ENCODE measurements at places on chromosomes 1 and 21.

GRCh38 chr1:231665101-231665500 is 38.5 kb downstream of the DISC1 start:
- no peak for DNase-seq

- DNase-seq: no peak
Observed at GRCh38 chr1:192003295-192004077, 154.8 kb upstream of the RGS18 start.

GRCh38 chr21:36004441-36004840 is 55.9 kb downstream of the SETD4 start:
- no peak for DNase-seq

DNA sequence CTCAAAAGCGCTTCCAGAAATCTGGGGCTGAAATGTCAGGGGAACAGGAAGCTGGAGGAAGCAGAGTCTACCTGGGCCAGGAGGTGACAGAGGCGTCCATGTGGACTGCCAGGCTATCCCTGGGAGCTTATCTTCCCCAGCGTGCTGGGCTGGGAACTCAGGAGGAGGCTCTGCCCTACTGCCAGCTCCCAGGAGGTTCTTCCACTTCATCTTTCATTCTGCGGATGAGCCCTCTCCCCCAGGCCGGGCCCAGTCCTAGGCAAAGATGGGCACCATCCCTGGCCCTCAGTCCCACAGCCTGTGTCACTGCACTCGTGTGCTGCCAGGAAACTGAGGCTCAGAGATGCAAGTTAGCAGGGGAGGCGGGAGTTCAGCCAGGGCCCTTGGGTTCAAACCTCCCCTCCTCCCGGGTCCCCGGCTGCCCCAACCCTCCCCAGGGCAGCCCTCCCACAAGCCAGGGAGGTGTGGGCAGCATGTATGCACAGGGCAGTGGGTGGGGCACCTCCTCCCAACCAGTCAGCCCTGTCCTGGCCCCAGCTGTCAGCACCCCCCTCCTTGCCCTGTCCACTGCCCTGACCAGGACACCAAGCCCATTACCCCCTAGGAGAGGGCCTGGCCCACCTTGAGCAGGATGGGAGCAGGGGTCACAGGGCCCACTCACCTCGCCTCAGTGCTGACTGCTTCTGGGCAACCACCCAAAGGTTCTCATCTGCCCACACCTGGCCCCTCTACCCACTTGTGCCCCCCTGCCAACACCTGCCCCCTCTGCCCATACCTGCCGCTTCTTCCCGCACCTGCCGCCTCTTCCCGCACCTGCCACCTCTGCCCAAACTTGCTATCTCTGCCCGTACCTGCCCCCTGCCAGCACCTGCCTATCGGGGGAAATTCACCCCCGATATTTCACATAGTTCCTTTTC is 226.0 kb downstream of the NPHP4 start:
- no peak for DNase-seq

- DNase-seq: no peak
Observed at GRCh38 chr1:194369060-194369459, 1182.6 kb upstream of the B3GALT2 start.

DNA sequence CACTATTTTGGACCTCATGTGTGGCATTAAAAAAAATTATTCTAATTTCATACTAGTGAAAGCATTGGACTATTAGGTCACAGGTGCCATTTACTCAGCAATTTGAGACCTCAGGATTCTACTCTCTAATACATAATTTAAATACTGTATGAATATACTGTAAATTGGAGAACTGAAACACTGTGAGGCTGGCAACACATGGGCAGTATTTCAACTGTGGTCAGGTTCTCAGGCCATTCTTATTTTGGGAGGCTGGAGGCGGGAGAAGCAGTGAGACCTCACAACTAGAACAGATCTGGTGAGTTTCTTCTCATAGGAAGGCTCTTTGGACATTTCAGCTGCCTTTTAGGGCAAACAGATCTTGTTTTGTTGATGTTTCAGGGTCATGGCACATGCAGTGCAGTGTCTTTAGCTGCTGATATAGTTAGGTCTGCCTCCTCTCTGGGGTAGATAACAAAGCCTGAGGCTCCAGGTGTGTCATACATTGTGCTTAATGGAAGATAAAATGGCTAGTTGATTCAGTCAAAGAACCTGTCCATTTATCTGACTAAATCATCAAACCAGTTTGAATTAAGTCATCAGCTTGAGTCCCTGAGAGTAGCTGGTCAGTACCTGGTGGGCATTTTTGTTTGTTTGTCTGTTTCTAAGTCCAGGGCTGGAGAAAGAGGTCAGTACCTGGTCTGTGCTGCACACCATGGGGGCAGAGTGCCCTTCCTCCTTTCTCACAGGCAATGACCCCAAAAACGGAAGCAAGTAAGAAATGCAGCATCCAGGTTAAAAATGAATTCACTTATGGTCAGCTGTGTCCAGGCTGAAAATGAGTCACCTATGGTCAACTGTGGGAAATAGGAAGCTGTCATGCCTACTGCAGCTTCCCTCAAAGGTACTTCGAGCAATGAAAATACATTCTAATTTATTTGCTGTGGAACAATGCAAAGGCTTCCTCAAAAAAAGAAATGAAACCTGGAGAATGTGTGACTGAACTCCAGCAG is 216.2 kb downstream of the SDCCAG8 start:
- no peak for DNase-seq

DNA sequence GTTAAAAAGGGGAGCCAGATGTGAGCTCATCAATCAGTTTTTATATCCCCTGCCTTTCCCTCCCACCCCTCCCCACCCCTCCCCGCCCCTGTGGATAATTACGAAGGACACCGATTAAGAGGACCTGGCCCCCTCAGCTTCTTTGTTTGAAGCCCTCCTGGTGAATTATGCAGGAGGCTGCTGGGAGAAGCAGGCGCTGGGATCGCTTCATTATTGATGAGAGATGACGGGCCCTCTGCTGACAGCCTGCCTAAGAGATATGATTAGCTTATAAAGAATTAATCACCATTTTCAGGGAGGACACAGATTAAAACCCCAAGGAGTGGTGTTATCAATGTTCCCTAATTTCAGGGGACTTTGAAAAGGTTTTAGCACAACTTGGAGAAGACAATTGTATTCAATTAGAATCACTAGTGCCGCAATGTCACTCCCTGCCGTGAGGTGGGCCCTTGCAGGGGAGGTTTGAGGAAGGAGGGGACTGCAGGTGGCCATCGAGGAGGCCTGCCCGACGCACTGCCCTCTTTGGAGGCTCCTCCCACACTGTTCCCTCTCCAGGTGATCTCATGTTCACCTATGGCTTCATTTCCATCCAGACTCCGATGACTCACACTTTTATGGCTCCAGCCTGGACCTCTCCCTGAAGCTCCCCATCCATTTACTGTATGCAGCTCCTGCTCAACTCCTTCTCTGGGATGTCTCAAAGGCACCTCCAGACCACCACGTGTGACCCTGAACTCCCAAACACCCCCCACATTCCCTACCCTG is 67.0 kb upstream of the KLHDC7A start:
- DNase-seq: no peak

GRCh38 chr21:44985441-44986401 is 45.9 kb downstream of the SLX9 start:
- no peak for DNase-seq

GRCh38 chr1:47563201-47563600 is 125.4 kb downstream of the FOXD2 start:
- no peak for DNase-seq

GRCh38 chr1:201383647-201384405 is 6.3 kb upstream of the TNNT2 start:
- DNase-seq: no peak

- no peak for DNase-seq
Observed at GRCh38 chr1:39317910-39318633, 113.6 kb downstream of the MACF1 start.

DNA sequence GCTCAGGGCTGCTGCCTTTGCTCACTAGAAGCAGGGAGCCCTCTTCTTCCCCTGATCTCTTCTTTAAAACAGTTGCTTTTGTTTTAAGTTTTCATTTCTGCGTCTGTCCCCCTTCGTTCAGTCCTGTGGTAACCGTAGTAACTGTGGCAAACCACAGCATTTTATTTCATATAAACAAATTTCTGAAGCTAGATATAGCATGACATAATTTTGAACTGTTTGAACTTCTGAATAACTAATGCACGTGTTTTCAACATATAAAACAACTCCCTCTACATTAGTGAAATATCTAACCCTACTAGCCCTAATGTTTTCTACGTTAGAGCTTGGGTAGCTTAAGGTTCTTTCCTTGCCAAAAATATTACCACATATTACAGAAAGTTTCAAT is 104.6 kb downstream of the DISP1 start:
- DNase-seq: no peak

DNA sequence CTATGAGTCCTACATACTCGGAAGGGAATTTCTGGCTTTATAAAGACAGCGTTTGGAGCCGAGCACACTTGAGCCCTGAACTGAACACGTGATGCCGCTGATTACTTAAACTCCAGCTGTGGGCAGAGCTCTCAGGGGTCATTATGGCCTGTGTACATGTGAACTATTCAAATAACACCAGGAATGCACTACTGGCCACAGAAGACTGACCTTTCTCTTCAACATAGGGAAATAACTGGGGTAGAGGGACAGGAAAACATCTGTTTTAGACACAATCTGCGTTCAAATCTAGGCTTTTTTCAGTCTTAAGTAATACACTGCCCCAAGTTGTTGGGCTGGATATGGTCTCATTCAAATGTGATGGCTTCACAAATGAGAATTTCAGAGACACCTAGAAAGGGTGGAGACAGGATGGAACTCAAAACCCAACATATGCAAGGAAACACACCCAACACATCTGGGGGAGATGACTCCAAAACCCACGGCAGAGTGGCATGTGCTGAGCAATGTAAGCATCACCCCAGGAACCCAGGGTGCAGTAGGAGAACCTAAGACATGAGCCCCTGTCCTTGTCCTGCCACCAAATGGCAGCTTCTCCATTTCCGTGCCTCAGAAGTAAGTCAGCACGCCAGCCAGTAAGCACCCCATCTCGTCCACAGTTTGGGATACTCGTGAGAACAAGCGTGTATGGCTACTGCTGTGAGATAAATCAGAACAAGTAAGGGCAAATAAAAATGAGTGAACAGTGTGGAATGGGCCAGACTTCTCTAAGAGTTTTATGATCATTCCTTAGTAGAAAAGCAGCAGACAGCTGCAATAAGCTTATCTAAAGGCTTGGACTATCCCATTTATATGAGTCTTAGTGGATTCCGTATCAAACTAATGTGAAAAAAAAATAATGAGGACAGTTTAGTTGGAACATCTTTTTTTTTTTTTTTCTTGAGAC is 24.9 kb downstream of the NID1 start:
- no peak for DNase-seq

DNA sequence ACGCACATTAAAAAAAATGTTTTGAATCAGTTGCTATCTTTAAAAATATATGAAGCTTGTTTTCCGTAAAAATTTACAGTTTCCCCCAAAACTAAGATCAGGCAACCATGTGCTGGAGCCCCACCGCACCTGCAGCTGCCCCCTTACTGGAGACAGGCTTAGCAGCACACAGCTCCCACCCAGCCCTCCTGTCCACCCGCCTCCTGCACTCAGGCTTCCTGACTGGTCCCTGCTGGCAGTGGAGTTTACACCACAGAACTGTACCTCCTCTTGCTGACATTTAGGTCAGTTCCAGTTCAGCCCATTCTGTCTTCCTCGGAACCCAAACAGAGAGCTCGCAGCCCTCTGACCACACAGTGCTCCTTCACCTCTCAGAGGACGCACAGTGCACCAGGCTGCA is 2.1 kb downstream of the GPR161 start:
- no peak for DNase-seq

DNA sequence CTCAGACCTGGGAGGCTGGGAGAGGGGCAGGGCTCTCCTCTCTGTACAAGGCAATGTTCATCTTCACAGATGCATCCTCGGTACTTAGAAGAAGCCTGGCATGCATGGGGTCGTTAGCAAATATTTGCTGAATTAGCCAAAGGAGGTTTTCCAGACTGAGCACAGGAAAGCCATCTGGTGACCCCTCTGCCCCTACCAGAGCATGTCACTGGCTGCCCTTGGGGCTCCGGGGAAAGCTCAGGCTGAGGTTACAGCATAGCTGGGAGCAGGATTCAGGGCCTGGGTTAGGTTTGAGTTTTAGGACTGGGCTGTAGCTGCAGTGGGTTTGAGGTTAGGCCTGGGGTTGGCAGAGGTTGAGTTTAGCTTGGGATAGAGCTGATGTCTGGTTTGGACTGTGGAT is 43.4 kb upstream of the ZBTB40 start:
- DNase-seq: no peak

DNA sequence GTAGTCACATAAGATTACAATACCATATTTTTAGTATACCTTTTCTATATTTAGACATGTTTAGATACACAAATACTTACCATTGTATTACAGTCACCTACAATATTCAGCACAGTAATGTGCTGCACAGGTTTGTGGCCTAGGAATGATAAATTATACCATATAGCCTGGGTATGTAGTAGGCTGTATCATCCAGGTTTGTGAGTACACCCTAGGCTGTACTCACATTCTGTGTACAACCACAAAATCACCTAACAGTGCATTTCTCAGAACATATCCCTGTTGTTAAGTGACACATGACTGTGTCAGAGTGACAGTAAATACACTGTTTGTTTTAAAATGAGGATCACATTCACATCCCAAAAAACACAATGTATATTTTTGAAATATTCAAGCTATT is 11.2 kb downstream of the KRTAP21-3 start:
- DNase-seq: no peak

DNA sequence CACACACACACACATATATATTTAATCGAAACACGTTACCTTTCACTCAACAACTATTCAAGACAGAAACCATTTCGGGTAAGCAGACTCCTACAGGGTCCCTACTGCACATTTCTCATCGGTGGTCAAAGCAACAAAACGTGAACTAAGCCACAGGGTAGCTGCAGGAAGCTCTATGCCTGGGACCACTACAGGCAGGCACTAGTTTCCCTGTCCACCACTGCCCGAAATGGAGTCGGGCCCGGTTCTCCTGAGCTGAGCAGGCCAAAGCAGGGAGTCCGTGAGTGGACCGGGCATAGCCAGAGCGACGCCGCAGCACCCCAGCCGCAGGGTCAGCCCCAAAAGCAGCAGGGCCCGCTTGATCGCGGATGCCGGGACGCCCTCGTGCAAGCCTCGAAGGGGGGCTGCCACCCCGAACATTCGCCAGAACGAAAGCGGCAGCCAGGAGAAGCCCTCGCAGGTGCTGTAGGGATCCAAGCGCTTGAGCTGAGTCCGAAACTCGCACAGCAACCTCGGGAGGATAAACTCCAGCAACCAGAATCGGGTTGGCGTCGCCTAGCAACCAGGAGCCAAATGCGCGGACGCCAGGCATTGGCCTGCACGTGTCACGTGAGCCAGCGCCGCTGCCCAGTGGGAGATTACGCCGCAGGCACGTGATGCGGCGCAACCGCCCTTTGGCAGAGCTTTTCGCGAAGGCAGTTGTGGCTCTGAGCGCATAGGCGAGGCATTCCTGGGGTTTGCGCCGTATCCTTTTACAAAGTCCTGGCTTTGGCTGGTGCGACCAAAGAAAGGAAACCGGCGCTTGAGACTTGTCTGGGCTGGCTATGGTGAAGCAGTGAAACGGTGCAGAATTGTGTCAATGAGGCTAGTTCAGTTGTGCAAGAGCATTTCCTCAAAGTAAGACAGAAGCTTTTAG is 13.9 kb upstream of the DDI2 start:
- peak; percentile 83 for DNase-seq

DNA sequence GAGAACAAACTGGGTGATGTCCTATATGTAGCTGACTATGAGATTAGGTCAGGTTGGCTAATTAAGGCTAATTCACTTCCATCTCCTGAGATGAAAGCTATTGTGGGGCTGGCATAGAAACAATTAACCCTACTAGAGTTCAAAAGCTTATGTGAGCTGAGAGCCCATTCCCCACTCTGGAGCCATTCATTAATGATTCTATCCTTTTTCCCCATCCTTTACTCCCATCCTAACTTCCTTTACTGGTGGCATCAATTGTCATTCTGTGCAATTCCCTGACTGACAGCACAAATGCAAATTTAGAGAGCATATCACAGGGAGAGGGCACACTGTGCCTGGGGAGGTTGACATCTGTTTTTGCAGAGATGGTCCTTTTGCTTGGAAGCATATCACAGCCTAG is 103.9 kb downstream of the URB2 start:
- no peak for DNase-seq
